ENCODE measurements at places on chromosomes 6 and 20. TPM values are rescaled to one million over a fixed set of nuclear protein-coding genes. Genes with fewer than 3 reads are reported as not detected.

- no peak for DNase-seq
Observed at GRCh38 chr6:108476847-108477430, 83.8 kb upstream of the FOXO3 start.

DNA sequence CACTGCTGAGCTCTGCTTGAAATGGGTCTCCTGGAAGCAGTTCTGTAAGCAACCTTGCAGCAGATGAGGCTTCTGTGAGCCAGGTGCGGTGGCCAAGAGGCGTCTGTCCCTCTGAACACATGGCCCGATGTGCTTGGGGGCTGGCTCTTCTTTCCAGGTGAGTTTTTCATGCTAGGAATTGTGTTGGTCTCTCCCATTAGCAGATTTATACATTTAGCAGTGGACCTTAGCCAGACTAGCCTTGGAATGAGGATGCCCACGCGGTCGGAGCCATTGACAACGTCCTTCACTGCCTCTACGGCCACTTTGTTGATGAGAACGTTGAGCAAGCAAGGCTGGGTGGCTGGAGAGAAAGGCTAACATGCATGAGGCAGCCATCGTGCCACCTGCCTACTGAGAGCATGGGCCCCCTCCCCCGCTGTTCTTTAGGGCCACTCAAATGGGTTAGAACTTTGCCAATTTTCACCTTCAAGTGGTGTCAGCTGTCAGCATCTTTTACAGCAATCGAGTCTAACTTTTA is 33.5 kb downstream of the ERMARD start:
- DNase-seq = peak; percentile 25

GRCh38 chr20:21373436-21373835 is 23.9 kb downstream of the NKX2-4 start:
- no peak for DNase-seq

GRCh38 chr6:68126089-68126749 is 508.9 kb upstream of the ADGRB3 start:
- no peak for DNase-seq

The DNMT3B gene
- total RNA-seq = 2.9 TPM
